CD14-positive monocyte (primary cell): ENCODE measurements at places on chromosomes 4 and X.
A peak's percentile ranks its signal among the peaks of the same experiment; 100 is the strongest.

GRCh38 chrX:110268886-110269285 lies 49.0 kb downstream of the AMMECR1 start:
- no peak for DNase-seq

DNA sequence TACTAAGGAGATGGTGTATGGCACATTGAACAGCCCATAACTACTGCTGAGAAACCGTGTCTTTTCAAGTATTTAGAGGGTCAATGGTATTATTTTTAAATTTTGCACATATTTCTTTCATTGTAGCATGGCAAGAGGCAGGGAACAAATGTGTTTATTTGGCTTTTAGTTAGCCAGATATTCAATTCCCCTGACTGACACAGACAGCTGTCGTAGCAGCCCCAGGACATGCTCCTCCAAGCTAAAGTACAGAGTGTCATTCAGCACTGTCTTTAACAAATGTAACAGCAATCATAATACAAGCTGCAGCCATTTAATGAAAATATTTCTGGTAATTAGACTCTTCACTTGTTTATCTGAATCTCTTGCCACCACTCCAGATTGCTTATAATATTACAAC lies 687.1 kb downstream of the KLHL13 start:
- no peak for DNase-seq

DNA sequence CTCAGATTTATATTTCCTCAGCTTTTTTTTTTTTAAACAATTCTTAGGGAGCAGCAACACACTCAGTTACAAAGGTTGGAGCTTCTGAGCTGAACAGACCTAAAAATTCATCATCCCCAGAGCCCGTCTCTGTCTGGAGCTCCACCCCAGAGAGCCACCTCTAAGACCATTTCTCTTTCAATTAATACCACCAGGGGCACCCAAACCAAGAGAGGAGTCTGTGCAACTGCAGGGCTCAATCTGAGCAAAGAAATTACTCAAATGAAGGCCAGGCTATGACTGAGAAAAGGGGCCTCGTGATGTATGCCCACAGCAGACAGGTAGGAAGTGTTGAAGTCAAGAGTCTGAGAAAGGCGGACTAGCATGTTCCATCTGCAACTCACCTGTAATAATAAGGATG lies 95.5 kb downstream of the C4orf51 start:
- DNase-seq: no peak

DNA sequence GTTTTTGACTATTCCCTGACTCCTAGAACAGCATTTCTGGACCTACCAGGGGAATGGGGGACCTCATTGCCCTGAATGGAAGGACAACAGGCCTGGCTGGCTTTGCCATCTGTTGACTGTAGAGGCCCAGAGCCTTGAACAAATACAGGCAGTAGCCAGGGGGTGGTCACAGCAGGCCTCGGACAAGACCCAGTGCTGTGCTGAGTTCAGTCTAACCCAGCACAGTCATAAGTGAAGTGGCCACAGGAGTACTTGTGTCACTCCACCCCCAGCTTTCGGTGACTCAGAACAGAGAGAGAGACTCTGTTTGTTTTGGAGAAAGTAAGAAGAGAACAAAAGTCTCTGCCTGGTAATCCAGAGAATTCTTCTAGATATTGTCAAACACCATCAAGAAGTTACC lies 310.0 kb downstream of the PRR32 start:
- DNase-seq: no peak

GRCh38 chr4:1991596-1992434 lies 17.0 kb downstream of the NELFA start:
- DNase-seq: no peak

DNA sequence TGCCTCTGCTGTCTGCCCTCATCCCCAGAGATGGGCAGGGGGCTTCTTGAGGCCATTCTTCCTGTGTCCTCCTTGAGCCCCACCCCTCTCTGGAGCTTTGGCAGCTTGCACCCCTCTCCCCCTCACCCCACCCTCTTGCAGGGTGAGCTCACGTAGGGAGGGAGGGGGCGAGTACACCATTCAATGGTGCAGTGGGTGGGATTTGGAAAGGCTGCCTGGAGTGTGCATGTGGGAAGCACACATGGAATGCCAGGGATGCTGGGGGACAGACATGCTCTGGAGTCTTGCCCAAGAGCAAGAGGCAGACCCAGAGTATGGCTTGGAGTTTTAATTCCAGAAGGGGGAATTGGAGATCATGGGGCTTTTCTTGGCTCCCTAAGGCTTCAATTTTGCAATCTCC lies 5.6 kb downstream of the PAK3 start:
- DNase-seq: no peak

DNA sequence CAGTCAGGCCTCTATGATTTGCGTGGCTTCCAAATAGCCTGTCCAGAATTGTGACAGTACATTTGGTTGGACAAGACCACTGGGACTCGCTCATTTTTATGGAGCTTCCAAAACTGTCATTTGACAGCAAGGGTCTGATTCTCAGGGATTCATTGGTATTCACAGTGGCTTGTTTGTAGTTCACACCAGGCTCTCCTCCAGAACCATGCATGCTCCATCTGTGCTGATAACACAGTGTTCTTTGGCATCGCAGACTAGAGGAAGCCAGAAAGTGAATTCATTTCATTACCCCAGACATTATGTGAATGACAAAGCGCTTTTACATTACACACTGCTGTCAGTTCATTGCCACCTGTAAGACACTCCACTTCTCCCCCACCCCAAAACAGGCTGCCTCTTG lies 208.3 kb downstream of the ARHGAP10 start:
- no peak for DNase-seq

DNA sequence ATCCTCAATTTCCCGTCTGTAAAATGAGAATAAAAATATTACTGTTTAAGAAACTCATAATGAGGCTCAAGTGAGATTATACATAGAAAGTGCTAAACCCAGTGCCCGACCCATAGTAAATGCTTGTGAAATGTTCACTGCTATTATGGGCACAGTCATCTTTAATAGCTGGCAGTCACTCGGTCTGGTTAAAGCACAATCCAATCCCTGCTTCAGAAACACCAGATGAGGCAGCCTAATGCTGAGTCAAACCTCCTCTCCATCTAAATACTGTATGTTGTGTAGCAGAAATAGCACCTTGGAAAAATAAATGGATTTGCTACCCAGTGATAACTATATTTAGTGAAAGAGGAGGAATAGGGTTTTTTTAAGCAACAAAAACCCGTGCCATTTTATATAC lies 14.5 kb downstream of the EVC2 start:
- DNase-seq: no peak

DNA sequence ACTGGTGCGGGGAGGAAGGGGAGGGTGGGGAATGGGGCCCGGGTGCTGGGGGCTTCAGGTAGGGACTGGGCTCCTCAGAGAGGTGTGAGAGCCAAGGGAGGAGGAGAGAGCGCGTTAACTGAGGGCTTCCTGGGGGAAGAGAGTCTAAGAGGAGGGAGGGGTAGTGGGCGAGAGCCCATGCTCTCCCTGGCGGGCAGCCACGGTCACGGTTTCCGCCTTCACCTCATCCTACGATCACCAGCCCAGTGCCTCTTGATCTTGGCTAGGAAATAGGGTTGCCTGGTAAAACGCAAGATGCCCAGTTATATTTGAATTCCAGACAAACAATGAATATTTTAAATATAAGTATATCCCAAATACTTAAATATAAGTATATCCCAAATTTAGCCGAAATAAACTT lies 60.8 kb upstream of the GRPEL1 start:
- no peak for DNase-seq

- peak; percentile 42 for DNase-seq
These were observed 17.5 kb downstream of the SH3BP2 start for GRCh38 chr4:2810388-2810787.
